Stimulated activated CD8-positive, alpha-beta memory T cell treated with anti-CD3 and anti-CD28 coated beads, Interleukin-15, amount 100 ng/mL, for 1 hour (primary cell): ENCODE measurements at places on chromosomes 7 and 10.

DNA sequence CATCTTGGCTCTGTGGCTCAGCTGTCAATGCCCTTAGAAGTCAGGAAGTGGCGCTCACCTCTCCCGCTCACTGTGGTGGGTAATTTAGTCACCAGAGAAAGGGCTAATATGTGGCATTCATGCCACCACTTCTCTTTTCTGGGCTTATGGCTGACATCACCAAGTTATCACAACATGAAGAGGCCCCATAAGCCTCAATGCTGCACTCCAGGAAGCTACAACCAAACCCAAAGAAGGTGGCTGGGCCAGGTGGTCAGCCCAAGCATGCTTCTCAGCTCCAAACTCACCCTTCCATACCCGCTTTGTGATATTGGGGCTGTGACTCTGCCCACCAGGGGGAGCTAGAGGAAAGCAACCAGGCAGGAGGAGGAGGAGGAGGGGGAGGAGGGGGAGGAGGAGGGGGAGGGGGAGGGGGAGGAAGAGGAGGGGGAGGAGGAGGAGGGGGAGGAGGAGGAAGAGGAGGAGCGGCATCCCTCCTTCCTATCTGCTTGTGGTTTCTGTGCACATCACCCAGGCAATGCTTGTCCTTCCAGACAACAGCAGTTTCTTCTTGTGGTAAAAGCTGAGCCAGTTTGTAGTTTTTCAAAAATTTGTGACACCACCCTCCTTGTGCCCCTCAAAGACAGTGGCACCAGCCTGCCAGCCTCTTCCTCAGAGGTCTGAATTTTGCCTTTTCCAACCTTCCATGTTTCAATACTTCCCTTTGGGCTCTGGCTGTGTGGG is 42.1 kb downstream of the CYP26A1 start:
- peak; percentile 49 for DNase-seq

DNA sequence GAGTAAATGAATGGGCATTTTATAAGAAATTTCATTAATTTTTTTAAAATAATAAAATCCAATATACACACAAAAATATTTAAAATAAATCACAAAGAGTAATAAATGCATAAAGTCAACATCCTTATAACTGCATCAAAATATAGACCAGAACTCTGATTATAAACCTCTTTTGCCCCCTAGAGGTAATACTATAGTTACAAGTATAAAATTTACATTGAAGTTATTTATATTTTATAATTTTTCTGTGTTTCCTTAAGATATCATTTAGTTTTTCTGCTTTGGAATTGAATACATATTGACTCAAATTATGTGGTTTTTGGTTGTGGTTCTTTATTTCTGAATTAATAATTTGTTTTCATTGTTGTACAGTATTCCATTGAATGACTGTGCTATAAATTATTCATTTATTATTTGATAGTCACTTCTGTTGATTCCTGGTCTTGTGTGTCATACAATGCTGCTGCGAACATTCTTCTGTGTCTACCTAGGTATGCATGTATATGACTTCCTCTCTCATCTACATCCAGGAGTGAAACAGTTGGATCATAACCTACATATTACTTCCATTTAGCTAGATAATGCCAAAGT is 673.6 kb downstream of the IPMK start:
- no peak for DNase-seq

GRCh38 chr10:43395571-43396060 is 13.4 kb downstream of the HNRNPF start:
- DNase-seq = no peak

DNA sequence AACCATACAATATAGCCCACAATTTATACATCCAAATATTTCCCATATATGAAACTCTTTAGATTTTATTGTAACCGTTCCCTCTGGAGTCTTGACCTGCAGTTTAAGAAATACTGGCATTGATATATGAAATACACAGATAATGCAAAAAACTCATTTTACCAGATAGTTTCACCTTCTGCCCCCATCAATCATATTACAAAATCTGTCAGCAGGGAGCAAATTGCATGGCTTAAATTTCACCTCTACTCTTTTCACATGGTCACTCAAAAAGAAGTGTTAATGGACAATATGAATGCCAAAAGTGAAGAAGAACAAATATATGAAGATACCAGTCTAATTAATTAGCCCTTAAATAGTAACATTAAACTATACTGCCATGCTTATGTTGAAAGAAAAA is 57.0 kb upstream of the TMEM106B start:
- no peak for DNase-seq

DNA sequence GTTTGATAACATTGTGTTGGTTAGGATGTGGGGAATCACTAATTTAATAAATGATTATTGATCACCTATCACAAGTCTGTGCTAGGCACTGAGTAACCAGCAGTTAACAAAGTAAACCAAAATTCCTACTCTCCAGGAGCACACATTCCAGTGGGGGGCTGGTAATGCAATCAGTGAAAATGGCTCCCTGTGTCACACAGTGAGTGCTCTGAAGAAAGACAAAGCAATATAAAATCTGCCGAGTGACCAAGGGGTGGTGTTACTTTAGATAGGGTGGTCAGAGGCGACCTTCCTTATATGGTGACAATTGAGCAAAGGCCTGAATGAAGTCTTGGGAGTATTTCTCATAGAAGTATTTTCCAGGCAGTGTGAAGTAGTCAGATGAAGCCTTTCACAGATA is 13.6 kb upstream of the SMC3 start:
- no peak for DNase-seq

- DNase-seq = no peak
Measured at GRCh38 chr10:70381471-70382421, 679 bp downstream of the LRRC20 start.

DNA sequence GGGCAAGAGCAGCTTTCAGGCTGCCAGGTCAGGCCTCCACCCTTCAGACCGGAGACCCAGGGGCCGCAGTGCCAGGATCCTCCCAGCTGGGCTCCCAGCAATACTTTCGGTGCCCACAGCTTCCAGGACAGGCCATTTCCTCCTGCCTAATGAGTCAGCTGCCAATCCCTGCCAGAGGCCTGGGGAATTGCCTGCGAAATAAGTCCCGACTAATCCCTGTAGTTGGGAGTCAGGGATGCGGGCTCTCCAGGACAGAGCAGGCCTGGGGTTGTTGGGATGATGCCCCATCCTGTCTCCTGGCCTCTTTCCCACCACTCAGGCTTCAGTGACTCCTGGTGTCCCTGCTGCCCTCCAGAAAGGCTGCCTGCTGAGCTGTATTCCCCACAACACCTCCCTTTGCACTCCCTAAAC is 143.5 kb upstream of the UNC5B start:
- no peak for DNase-seq

GRCh38 chr7:149855361-149856305 is 17.5 kb downstream of the ZNF862 start:
- DNase-seq = no peak
